ENCODE measurements at places on chromosomes 2 and 18.

DNA sequence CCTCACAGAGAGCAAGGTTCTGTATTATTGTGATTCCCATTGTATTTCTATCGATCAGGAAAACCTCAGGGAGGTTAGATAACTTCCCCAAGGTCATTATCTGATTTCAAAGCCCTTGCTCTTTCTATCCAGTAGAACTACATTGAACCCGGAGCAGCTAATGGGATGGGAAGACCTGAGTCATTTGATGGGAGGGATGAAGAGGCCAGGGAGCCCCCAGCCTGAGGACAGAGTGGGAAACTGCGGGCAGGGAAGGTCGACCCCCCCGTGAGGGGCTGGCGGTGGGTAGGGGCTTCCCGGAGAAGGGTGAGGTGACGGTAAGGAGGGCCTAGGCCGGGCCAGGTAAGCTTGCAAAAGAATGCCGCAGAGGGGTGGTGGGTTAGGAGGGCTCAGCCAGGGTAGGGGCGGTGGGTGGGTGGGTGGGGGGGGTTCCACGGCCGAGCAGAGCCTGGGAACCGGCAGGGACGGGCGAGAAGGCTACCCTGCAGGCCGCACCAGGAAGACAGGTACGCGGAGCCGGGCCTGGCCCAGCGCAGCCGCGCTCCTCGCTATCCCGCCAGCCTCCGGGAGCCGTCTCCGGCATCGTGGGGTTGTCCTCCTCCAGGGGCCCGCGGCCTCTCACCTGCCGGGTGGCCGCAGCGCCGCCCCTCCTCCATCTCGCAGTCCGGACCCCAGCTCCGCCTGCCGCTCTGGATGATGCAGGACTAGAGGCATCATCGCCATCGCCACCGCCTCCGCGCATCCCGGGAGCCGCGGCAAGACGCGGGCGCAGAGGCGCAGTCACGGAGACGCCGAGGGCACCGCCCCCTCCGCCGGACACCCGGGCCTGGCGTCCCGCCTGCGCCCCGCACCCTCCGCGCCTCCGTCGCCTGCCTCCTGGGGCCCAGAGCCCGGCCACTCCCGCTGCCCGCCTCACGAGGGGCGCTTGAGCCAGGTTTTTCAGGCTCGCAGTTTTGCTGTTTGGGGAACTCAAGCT lies at the start of gene GPR75:
Gene GPR75, minus strand, starts transcription at position 762 of the 976 bp plus-strand sequence. CDS start 5,211 bp downstream, outside the sequence.
- DNase-seq = no peak

DNA sequence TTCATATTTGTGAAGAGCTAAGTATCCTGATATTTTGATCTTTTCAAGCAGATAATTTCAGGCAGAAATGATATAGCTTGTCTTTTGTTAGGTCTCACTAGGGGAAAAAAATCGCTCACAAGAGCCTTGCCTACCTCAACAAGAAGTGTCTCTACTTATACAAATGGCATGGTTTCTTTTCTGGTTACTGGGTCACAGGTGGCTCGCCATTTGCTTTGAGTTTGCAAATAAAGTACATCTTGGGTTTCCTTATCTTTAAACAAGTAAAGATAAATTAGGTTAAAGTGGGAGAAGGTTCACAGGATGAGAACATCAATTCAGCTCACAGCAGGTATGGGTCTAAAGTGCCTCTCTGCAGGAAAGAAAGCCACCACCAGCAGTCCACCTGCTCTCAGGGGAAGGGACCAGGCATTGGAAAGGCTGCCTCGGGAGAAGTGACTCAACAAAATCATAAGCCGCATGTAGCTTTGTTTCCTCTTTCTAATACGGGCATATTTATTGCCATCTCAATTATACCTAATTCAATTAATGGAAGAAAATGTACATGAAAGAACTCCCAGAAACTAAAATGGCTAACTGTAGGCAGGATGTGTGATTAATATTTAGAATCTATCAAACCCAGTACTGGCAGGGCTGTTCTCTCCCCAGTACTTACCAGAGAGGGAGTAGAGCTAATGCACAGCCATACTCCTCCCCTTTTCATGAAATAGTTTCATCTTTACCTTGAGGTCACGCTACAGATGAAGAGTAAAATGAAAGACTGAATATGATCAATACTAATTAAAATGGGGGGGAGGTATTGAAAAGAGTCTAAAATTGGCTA lies 28.3 kb downstream of the CDC42EP3 start:
- DNase-seq = no peak

DNA sequence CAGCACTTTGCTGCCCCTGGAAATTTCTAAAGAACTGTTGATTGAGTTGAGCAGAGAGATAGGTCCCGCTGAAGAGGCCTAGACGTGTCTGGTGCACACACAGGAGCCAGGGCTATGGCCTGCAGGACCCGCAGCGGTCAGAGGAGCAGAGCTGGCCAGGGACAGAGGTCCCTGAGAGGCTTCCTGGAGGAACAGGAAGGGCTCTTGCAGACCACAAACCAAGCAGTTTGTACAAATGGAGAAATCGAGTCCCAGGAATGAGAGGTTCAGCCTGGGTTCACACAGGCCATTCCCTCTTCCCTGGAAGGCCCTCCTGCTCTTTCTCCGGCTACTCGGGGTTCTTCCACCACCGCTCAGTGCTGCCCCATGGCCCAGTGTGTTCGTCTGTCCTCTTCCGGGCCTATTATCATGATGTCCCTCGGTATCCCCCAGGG lies 1.2 kb upstream of the BIN1 start:
- no peak for DNase-seq

- no peak for DNase-seq
Measured at GRCh38 chr2:46388881-46389280, 90.5 kb upstream of the TMEM247 start.

DNA sequence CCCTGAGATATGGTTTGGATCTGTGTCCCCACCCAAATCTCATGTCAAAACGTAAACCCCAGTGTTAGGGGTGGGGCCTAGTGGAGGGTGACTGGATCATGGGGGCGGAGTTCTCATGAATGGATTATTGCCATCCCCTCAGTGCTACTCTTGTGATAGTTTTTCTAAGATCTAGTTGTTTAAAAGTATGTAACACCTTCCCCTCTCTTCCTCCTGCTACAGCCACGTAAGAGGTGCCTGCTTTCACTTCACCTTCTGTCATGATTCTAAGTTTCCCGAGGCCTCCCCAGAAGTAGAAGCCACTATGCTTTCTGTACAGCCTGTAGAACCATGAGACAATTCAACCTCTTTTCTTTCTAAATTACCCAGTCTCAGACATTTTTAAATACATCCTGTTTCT lies 16.9 kb downstream of the PUM2 start:
- DNase-seq = no peak

GRCh38 chr2:122138561-122138960 lies 383.1 kb downstream of the TSN start:
- no peak for DNase-seq

DNA sequence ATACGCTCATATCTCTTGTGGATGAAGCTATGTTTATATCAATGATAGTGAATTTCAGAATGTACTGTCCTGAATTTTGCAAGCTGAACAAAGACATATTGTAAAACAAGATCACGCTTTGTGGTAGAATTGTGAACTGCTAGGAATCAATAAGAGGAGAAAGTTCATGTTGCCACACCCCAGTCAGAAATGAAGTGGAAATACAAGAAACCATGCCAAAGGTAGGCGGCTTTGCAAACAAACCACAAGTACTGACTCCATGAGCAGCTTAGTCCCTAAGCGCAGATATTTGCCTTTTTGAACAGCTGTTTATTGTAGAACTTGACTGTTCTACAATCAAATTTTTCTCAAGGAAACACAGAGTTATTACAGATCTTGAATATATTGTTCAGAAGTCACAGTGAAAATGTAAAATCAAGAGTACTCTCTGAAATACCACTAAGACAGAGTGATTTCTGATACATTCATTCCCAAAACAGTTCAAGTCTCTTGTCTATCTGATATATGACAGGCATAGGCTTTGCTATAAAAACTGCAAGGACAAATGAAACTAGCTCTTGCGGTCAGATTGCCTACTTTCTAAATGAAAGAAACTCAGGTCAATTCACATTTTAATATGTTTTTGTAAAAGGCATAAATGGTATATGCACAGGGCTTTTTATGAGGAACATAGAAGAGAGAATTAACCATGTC lies 120.9 kb upstream of the CDH19 start:
- DNase-seq = no peak

Data from activated T-helper 2 cell treated with anti-CD3 and anti-CD28 coated beads, Interferon-gamma antibody, Interleukin-2, Interleukin-4, amounts not matched to agents 10 μg/mL and 5 μg/mL and 100 μg/mL, durations not matched to agents 14 hours and 24 hours and 36 hours (primary cell).